ENCODE measurements at places on chromosomes 3 and 15. TPM values are rescaled to one million over a fixed set of nuclear protein-coding genes. Genes with fewer than 3 reads are reported as not detected.

- DNase-seq: peak; percentile 75
These were observed 288.6 kb downstream of the UACA start for GRCh38 chr15:70474471-70475406.

CCDC14 gene
- total RNA-seq: 34.1 TPM

DNA sequence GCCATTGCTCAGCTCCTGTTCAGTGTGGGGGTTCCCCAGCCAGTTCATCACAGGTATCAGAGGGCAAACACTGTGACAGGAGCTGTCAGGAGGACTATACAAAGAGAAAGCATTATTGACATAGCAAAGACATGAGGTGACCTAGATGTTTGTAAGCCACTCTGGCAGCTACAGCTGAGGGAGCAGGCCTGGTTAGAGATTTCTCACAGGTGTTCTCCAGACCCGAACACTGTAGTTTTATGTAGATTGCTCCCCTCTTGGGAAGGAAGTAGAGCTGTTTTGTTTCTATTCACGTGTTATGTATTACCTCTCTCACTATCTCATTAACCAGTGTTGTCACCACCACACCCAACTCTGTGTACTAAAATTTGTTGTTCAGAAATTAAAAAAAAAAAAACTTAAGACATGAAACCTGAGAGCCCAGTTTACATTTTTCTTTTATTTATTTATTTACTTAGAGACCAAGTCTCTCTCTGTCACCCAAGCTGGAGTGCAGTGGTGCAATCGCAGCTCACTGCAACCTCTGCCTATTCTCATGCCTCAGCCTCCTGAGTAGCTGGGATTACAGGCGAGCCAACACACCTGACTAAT lies 123.7 kb downstream of the RBPMS2 start:
- DNase-seq: peak; percentile 57

CD200R1 gene
- total RNA-seq: 1.8 TPM

DNA sequence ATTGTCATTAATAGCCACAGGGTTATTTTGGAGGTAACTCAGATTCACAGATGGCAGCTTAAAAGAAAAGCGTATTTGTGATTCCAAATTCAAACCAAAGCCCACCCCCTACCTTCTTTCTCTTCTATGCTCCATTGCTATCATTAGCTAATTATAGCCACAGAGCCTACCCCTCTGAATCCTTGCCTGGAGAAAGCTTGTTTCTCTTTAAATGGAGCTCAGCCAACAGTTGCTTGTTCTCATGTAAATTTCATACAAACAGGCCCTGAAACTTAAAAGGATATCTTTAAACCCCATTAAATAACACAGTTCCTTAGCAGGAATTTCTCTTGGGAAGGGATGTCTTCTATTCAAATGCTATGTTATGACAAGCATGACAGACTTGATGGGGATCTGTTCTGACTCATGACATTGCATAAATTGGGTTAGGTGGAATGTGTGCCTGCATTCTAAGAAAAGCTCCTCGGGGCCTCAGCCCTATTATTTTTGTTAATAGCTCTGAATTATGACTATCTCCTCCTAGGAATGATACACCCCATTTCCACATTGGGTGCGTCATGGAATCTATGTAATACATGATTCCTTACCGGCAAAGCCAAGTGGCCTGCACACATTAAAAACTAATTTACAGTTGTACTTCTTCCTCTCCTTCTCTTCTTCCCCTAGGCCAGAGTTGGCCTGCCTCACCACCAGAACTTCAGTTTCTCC lies 265.8 kb downstream of the TAFA4 start:
- no peak for DNase-seq

IQCB1 gene
- total RNA-seq: 45.4 TPM

DNA sequence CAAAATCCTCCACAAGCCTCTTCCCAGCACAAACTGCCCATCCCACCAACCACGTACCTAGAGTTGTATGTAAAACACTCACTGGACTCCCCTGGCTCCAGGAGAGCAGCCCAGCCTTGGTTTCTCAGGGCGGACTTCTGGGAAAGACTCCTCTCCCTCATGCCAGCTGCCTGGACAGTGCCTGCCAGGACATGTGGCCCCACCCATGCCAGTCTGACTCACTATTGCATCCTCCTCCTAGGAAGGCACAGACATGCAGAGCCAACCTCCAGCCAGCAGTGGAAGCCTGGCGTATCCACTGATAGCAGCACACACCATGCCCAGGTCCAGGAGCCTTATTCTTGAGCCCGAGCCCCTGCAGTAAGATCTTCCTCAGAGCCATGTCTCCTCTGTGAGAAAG lies 8.6 kb downstream of the PKM start:
- no peak for DNase-seq

- no peak for DNase-seq
These were observed 53.8 kb downstream of the FSIP1 start for GRCh38 chr15:39728845-39729244.

DNA sequence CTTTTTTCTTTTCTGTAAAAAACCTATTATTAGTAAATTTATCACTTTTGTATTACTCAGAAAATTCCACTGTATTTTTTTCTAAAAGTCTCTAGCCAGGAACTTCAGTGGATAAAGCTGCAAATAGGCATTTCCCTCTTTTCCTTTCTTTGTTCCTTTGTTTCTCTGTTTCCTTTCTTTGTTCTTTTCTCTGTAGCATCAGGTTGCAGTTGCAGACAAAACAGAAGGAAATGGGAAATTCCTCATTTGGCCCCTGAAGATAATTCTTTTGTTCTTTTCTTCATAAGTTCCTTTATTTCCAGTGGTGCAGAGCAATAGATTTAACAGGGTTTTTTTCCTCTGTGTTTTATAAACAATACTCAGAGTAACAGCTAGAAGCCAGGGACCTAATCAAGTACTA lies 416.5 kb downstream of the TBL1XR1 start:
- no peak for DNase-seq

- DNase-seq: no peak
These were observed 283.3 kb upstream of the RGMA start for GRCh38 chr15:93372208-93372864.

DNA sequence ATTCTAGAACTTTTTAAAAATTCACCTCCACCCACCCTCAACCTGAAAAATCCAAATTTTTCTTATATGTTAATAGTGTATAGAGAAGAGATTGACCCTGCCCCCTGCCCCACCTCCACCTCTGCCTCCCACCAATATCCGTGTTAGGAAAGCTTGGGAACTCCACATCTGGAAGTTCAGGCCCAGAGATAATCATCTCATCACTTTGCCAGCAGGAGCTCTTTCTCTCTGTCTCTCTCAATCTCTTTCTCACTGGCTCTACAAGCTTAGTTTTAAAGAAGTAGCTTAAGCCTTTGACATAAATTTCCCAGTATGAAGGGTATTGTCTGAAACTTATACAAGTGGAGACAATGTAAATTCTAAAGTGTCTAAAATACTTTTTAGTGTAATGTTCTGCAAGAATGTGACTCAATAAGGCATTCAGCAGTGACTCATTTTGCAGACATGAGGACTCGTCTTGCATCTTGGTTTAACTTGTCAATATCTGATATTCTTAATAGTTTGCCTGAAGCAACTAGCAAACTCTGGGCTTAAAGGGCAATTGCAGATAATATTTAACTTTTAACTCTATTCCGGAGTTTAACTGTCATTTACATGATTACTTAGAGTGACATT lies 299.8 kb upstream of the EPHA3 start:
- no peak for DNase-seq

GOLGA6L24 gene
- not detected for total RNA-seq

DNA sequence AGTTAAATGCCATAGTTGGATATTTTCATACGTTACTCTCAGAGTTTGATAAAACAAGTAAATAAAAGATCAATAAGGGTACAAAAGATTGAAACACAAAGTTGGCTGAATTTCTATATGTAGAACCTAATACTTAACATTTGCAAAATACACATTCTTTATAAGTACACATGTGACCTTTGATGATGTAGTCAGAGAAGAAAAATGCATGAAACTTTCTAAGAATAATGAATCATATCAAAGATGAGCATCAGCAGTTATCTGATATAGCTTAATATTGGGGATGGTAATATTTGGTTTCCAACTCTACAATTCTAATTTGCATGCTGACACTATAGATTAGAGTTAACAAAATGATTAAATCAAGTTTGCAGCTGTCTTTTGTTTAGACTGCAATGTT lies 188.0 kb upstream of the TGFBR2 start:
- no peak for DNase-seq

- DNase-seq: no peak
These were observed 322.8 kb downstream of the RAP2B start for GRCh38 chr3:153484842-153485241.

- no peak for DNase-seq
These were observed 116.2 kb downstream of the NSUN3 start for GRCh38 chr3:94179059-94179458.

DNA sequence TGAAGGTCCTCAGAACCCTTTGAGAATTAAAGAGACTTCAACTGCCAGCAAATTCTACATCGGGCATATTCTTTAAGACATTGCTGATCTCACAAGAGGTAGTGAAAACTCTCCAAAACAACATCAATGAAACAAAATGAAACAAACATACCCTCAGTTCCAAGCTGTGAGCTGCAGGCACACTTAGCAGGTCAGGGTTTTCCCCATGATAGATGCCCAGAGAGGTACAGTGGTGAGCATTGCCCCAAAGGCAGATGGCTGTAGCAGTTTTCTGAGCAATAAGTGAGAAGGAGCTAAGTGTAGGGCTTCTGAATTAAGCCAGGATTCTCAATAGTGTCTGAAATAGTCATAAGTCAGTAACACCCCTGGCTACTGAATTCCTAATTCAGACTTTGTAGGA lies 96.1 kb upstream of the TSEN2 start:
- DNase-seq: no peak

GRCh38 chr3:187628169-187628568 lies 42.0 kb downstream of the SST start:
- no peak for DNase-seq

GRCh38 chr3:187263270-187263669 lies 28.3 kb downstream of the MASP1 start:
- DNase-seq: no peak

IL17RE gene
- total RNA-seq: 1.2 TPM

AADACL2 gene
- not detected for total RNA-seq

DNA sequence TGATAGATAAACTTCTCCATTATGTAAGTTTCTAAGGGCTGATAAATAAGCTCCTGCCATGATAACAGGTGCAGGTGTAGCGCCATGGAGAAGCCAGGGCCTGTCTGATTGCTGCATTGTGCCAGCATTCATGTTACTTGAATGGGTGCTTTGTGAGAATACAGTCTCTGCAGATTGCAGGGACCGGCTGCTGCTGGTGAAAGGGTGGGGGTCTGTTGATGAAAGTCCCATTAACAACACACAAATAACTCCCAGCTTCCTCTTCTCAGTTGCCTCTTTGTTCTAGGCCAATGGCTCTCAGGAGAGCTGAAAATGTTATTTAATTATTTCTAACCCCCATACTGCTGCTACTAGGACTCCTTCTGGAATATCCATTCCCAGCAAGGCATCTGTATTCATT lies 77.2 kb downstream of the RTP4 start:
- no peak for DNase-seq

DNA sequence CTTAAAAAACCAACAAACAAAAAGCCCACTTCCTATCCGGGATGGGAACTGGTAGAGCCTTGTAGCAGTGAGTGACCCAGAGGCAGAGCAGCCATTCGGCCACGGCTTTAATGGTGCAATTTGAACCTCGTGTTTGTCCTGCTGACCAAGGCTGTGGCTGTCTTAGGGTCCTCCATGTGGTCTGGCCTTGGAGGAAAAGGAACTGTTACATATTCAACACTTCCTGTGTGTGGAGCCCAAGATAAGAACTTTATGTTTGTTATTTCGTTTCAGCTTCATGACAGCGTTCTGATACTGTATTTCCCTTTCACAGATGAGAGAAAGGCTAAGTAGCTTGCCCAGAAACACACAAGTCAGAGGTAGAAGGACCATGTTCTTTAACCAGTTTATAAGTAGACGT lies 269.8 kb downstream of the SV2B start:
- no peak for DNase-seq

TEX55 gene
- total RNA-seq: not detected

DNA sequence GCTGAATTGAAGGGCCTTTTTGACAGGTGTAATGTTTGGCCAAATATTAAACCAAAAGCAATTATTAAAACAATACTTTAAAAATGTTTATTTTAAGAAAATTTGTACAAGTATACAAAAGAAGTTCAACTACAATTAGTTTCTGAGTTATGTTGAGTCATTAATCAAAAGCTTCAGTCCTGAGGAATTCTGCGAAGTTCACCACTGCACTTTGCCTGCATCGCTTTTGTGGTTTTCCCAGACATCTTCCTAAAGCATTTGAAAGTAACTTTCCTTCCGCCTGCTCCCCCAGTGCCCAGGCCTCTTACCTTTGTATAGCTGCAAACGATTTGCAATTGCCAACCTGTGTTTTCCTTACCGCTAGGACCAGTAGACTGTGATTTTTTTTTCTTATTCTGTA lies 69.5 kb downstream of the KCNAB1 start:
- no peak for DNase-seq

DNA sequence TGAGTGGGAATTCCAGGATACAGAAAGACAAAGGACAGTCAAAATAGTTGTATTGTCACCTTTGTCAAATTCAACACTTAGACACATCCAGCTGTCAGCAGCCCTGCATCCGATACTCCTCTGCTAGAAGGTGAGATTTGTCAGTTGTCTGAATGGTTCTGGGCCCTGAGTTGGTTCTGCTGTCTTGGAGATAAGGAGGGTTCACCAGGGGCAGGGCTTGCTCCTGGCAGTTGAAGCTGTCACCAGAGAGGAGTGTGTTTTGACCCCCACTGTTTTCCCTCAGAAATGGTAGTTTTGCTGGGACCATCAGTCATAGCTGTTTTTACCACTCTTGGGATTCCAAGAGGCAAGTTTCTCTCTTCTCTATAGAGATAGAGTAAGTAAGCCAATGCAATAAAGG lies 3.2 kb upstream of the KY start:
- DNase-seq: no peak

SEMA5B gene
- total RNA-seq: not detected

CDCP1 gene
- 0.32 TPM for total RNA-seq

DNA sequence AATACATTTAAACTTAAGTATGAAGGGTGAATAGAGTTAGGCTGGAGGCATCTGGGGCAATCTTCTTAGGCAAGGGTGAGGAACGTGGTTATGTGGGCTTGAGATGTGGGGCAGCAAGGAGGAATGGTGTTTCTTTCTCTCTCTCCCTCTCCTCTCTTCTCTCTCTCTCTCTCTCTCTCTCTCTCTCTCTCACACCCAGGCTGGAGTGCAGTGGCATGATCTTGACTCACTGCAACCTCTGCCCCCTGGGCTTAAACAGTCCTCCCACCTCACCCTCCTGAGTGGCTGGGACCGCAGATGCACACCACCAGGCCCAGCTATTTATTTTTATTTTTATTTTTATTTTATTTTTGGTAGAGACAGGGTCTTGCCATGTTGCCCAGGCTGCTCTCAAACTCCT lies 4.0 kb upstream of the MGA start:
- DNase-seq: no peak

DNA sequence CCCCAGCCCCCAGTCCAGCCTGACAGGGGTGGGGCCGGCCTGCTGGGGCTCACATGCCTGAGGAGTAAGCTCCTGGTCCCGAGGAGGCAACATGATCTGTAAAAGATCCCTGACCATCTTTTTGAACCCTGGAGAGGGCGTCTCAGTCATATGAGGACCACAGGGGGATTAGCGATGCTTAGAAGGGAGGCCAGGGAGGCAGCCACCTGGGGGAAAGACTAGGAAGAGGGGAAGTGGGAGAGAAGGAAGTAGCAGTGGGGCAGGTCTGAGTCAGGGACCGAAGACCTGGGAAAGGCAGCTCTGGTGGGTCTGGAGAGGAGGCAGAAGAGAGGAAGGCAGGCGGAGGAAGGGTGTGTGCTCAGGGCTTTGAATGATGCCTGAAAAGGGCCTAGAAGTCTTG lies 18.9 kb downstream of the PIF1 start:
- DNase-seq: no peak

STIMATE gene
- 18.3 TPM for total RNA-seq

- DNase-seq: no peak
These were observed 37.9 kb upstream of the SLC2A2 start for GRCh38 chr3:171064461-171064860.
